AG08396 (cell line): ENCODE measurements at places on chromosomes 6 and 20.

DNA sequence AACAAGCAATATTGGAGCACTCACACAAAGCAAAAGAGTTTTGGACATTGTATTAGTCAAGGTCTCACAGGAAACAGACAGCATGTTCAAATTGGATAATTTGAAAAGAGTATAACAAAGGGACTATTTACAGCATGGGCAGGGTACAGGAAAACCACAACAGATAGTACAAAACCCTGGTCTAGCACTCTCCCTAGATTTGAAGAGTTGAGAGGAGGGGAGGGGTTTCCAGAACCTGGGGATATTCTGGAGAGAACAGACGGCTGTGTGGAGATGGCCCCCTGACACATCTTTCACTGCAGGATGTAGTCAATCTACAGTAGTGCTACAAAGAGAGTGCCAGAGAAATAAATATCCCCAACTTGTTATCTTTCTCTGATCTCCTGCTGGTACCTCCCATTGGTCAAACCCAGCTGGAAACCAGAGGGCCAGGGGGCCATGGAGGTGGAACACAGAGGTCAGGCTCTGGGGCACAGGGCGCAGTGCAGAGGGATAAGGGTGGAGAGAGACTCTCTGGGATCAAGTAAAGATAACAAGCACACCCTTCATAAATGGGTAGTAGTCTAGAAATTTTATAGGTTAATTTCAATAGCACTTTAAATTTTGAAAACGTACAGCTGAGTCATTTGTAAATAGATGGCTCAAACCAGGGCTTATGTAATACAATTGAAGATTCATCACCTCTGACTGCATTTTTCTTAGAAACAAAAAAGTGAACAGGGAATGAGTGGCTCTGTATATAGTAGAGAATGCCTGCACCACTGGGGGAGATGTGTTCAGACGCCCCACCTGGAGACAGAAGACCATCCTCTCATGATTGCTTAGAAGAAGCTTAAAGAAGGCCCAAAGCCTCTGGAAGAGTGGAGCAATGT, 25.7 kb downstream of the RCAN2 start:
- no peak for DNase-seq

DNA sequence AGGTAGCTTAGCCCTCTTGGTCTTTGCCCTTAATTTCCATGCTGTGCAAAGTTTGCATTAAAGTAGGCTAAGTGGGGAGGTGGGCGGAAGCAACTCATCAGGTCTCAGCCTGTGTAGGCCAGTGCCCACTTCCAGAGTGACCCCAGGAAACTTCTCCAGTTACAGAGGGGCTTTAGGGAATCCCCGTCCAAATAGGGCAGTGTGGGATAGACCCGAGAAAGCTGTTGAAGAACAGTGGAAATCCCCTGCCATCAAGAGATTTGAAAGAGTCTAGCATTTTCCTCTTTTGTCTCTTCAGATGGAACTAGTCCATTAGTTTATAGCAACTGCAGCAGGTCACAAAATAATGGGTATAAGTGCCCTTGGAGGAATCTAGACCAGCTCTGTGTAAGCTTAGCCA, 20.2 kb downstream of the SF3B5 start:
- no peak for DNase-seq

GRCh38 chr20:35192118-35192872, 20.4 kb downstream of the PROCR start:
- DNase-seq: no peak

GRCh38 chr6:144697369-144697760, 412.2 kb downstream of the UTRN start:
- no peak for DNase-seq

DNA sequence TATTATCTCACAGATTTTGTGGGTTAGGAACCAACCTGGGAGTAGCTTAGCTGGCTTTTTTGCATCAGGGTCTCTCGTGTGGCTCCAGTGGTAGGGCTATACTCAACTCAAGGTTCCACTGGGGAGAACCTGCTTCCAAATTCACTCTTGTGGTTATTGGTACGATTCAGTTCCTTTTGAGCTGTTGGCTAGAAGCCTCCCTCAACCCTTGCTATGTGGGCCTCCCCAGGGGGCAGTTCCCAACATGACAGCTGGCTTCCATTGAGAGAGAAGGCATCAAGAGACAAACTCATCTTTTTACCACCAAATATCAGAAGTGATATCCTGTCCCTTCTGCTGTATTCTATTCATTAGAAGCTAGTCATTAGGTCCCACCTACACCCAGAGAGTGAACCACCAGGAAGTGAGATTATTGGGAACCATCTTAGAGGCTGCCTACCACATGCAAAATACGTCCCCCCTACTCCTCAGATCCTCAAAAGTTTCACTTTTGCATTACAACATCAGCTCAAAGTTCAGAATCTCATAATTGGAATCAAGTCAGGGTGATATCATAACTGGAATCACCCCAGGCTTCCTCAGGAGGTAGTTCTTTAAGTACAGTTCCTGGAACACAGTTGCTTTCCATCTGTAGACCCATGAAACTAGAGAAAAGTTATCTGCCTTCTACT, 30.9 kb downstream of the MKKS start:
- no peak for DNase-seq

DNA sequence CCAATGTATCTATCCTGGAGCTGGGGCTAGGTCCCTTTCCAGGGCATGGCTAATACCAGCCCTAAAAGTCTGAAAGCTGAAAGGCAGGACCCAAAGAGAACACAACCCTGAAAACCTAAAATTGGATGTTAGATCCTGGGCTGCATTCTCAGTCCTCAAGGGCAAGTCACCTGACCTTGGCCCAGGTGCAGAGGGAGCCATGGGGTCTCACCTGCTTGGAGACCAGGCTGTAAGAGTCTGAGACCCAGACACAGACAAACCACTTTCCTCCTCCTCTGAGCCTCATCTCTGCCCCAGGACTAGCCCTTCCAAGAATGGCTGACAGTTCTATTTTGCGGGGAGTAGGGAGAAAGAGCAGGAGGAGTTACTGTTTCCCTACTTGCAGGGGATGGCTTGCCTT, 60.0 kb downstream of the EFCAB8 start:
- DNase-seq: no peak

GRCh38 chr6:160238278-160238711, 20.3 kb downstream of the SLC22A2 start:
- no peak for DNase-seq

DNA sequence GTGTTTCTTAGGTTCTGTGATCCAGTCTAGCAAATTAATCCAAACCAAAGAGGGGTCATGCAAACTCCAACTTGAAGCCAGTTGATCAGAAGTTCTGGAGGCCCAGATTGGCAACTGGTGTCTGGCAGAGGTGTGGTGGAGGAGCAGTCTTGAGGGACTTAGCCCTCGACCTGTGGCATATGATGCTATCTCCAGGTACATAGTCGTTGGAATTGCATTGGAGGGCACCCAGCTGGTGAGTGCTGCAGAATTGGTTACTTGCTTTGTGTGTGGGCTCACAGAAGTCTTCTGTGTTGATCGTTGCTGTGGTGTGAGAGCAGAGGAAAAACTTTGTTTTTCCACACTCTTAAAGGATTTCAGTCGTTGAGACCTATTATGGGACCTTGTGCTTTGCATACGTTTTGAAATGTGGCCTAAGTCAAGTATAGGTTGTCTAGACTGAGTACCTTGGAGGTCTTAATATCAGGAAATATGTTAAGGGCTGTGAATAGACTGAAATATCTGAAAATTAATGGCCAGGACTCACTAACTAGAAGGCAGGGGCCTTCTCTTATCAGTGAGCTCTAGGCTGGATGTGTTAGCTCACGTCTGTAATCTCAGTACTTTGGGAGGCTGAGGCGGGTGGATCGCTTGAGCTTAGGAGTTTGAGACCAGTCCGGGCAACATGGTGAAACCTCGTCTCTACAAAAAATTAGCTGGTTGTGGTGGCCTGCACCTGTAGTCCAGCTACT, 7.8 kb downstream of the PANK2 start:
- DNase-seq: no peak

GRCh38 chr6:36780442-36781177, 58.6 kb downstream of the CPNE5 start:
- no peak for DNase-seq

DNA sequence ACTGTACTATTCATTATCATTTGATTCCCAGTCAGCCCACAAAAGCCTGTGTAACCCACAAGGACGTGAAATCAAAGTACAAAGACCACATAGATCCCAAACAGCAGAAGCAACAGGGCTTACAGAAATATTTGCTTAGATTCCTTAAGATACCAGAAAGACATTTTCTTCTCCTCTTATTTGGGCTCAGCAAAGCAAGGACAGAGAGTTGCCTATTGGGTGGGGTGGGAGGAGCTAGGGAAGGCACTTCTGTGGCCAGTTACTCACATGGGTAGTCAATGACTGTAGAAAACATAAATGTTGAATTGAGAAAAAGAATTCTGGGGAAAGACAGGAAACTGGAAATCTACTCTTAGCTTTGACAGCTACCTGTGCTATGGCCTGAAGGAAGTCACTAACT, 19.8 kb downstream of the PDE7B start:
- DNase-seq: peak; percentile 12

DNA sequence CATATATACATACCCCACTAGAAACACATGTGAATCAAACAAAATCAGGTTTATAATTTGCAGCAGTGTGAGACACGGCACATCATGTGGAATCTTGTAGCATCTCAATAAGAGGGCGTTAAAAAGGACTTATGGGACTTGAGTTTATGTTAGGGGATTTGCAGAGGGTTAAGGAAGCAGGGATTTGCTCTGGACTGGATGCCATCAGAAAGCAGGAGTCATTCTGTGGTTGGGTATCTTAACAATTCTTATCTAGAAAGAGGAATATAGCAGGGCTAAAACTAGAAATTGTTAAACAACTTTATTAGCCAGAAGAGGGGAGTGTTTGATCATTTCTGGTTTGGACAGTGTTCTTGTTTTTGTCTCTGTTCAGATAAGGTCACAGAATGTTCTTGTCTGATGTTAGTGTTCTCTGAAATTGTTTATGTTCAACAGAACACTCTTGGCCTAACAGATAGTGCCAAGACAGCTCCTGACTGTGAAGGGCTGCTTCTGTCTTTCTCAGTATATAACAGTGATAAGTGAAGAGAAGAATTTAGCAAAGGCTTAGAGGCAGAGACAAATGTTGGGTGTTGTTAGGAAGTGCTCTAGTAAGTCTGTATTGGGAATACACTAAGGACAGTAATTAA, 39.2 kb downstream of the LIN28B start:
- peak; percentile 46 for DNase-seq

- DNase-seq: no peak
These were observed 40.8 kb downstream of the PACSIN1 start for GRCh38 chr6:34506718-34507117.

DNA sequence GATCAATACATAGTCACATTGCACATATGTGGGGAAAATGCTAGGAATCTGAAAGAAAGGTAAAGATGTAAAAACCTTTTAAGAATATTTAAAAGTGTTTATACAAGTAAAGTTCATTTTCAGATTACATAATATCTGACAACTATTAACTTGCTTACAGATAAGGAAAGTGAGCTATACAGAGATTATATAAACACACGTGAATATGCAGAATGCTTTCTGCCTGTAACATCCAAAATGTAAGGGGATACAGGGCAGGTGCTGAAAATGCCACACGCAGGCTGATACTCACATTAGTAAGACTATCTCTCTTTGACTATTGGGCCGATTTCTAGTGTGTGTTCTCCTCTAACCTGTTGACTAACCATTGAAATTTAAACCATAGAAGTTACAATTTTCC, 17.9 kb upstream of the MAP7 start:
- DNase-seq: no peak

DNA sequence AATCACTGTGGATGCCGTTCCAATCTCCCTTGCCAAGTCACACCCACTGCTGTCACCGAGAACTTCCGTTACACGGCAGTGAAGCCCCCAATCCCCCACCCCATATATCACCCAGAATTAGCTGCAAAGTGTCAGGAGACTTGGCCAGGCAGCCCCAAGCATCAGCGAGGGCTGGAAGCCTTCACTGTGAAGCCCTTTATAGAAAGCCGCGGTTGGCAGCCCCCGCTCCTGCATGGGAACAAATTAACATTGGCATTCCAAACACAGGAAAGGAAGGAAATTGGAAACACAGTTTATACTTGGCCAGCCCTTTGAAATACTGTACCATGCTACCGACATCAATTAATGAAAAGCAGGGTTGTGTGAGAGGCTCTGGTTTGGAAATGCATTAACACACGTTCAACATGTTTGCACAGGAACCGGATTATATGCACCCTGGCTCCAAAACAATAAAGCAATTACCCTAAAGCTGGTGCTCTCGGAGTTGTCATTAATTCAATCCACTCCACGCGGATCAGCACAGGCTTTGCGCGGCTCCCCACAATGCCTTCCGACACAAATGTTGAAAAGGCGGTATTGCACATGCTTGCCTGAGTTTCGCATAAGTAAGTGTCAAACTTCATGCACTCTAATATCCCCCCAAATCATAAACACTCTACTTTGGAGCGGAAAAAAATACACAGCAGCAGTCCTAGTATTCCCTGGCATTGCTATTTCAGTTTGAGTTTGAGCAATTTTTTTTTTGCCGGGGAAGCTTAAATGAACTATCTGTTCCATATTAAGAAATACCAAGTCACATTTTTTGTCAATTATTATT, 7.1 kb downstream of the BMP7 start:
- no peak for DNase-seq

DNA sequence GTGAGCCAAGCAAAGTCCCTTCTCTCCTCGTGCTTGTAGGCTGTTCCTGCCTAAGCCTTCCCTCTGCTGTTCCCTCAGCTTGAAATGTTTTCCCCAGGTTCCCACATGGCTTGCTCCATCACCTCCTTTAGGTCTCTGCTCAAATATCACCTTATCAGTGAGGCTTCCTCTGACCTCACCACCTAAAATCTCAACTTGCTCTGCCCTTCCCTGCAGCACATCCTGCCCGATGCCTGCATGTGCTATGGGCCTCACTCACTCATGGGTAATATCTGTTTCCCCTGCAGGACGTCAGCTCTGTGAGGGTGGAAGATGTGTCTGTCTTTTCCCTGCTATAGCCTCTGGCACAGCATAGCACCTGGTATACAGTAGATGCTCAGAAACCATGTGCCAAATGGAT, 29.9 kb upstream of the FKBP1A start:
- no peak for DNase-seq

- no peak for DNase-seq
These were observed 506.6 kb upstream of the MAN1A1 start for GRCh38 chr6:119856136-119856535.

- no peak for DNase-seq
These were observed 33.6 kb downstream of the COMMD7 start for GRCh38 chr20:32709632-32710121.

GRCh38 chr20:48492715-48493070, 335.1 kb downstream of the PREX1 start:
- DNase-seq: no peak

GRCh38 chr6:129946439-129947140, 71.8 kb upstream of the L3MBTL3 start:
- DNase-seq: no peak

DNA sequence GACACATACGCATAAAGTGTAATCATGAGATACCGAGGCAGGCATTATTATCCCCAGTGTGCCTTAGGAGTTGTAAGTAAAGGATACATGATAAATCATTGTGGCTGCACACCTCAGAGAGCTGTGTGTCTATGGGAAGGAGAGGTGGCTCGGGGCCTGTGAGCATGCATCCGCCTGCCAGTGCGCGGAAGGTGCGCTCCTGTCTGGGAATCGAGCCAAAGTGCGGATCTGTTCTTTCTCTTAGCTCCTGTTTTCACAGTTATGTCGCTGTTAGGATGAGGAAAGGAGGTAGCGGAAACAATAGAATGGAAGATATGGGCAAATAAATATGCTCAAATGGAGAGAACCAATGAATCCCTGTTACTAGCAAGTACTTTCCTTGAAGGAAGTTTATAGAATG, 98.0 kb downstream of the ANKRD6 start:
- no peak for DNase-seq
